ENCODE measurements at places on chromosomes 13 and 19.

- DNase-seq: no peak
Measured at GRCh38 chr19:45413497-45413896, 7.1 kb downstream of the POLR1G start.

GRCh38 chr19:40154121-40154680, 37.0 kb upstream of the MAP3K10 start:
- DNase-seq: no peak

DNA sequence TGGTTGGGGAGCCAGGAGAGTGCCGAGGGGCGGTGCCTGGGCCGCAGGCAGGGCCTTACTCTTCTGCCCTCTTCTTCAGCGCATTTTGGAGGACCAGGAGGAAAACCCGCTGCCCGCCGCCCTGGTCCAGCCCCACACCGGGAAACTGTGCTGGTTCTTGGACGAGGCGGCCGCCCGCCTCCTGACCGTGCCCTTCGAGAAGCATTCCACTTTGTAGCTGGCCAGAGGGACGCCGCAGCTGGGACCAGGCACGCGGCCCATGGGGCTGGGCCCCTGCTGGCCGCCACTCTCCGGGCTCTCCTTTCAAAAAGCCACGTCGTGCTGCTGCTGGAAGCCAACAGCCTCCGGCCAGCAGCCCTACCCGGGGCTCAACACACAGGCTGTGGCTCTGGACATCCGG, 9.4 kb downstream of the PGLS start:
- no peak for DNase-seq

GRCh38 chr13:29819143-29819542, 31.3 kb downstream of the UBL3 start:
- DNase-seq: no peak

- DNase-seq: no peak
Measured at GRCh38 chr13:65292488-65292901, 1937.6 kb downstream of the PCDH9 start.

- DNase-seq: no peak
Measured at GRCh38 chr19:39047073-39047472, 14.7 kb upstream of the FBXO27 start.

DNA sequence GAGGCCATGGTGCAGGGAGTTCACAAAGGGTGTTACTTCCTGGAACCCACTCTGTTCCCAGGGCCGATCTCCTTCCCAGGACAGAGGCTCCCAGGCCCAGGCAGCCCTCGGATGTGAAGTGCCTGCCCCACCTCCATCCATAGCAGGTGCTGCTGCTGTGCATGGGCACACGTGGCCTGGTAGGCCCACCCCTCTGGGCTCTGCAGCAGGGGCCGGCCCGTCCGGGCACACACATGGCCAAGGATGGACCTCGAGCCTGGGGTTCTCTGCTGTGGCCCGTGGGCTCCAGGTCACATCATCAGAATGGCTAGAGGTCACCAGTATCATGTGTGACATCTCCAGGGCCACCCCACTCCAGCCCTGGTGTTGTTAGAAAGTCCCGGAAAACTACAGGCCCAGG, 71.8 kb downstream of the GADD45B start:
- no peak for DNase-seq

- no peak for DNase-seq
Measured at GRCh38 chr13:69194130-69194529, 913.5 kb upstream of the ATXN8OS start.

DNA sequence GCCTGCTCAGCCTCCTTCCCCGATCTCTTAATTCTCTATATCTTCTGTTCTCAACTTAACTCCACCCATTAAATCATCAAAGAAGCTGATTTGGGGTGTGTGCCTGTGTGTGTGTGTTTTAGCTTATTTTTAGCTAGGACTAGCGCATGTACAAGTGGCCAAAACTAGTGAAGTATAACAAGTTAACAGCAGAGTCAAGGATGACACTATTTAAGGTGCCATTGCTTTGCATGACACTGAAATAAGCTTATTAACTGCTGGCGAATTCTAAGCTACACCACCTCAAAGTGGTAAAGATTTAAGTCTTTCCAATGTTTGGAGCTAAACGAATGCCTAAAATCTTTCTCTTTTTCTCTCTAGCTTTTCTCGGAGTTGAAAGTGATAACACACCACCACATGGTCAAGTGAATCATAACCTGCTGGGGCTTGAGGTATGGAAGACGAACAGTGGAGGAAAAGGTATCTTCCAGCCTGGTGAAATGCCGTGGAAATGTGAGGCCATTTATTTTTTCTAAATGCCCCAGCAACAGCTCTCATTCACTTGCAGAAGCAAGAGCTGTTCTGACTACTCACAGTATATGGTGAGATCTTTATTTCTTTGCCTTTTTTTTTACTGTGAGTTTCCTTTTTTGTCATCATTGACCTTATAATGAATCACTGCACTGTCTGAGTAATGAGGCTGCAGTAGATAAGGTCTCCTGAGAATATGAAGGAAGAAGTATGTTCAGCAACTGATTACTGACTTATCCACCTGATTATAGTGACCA, 570.3 kb downstream of the PCDH9 start:
- peak; percentile 79 for DNase-seq

GRCh38 chr19:1685046-1685445, 32.6 kb upstream of the TCF3 start:
- DNase-seq: no peak

DNA sequence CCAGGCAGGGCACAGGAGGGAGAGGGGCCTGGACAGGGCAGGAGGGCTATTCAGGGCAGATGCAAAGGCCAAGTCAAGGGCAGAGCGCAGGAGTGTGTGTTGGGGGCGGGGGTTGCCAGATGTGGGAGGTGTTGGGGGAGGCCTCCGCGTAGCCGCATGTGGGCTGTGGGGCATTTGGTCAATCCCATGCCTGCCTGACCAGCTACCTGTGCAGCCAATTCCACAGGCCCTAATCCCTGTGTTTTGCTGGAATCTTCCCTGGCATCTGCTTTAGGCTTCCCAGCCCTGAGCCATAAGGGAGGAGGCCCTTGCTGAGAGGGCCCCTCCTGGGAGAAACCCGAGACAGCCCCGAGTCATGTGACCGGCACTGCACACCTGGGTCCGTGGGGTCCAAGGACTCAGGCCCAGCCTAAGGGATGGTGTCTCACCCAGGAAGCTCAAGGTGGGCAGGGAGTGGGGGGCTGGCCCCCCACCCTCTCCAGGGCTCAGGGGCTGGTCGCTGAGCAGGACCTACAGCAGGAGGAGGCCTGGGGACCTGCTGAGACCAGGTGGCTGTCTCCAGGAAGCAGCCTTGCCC, 20.3 kb downstream of the RFX1 start:
- no peak for DNase-seq

DNA sequence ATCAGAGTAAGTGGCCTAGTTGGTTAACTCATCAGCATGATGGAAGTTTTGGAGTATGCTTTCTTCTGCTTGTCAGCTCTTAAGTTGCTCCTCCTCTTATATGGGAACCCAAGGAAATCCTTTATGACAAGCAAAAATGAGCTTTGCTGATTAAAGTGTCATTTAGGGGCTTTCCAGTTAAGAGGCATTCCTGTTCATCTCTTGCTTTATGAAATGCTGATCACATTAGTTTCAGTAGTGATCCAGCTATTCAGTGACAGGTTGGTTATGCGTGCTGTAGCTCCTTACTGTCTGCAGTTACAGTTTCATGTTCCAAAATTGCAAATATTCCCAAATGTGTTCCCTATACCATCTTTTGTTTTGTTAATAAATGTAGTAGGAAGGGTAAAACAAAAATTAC, 146.6 kb downstream of the CDK8 start:
- DNase-seq: no peak

- no peak for DNase-seq
Measured at GRCh38 chr13:86193281-86193680, 394.1 kb upstream of the SLITRK6 start.

- no peak for DNase-seq
Measured at GRCh38 chr13:33411312-33411711, 125.8 kb upstream of the STARD13 start.

- DNase-seq: peak; percentile 32
Measured at GRCh38 chr19:49786376-49786820, 19.6 kb downstream of the AP2A1 start.

DNA sequence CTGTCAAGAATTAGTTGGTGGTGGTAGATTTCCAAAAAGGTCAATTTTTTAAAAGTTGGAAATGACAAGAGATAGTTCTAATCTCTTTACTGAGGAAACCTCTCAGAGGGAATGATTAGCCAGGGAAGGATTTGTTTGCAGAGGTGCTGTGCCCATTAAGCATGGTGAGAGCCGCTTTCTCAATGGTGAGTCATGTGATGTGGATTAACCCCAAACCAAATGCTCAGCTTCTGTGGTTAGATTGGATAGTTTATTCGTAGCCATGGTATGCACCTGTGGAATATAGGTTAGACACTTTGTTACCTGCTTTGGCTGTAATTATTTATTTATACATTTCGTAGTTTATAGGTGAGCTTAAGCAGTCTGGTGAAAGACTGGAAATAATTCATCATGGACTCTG, 7.1 kb downstream of the HNRNPM start:
- no peak for DNase-seq

- DNase-seq: peak; percentile 59
Measured at GRCh38 chr19:45641274-45642105, 2.3 kb upstream of the EML2 start.

GRCh38 chr19:4310247-4311121, 6.1 kb downstream of the FSD1 start:
- no peak for DNase-seq

DNA sequence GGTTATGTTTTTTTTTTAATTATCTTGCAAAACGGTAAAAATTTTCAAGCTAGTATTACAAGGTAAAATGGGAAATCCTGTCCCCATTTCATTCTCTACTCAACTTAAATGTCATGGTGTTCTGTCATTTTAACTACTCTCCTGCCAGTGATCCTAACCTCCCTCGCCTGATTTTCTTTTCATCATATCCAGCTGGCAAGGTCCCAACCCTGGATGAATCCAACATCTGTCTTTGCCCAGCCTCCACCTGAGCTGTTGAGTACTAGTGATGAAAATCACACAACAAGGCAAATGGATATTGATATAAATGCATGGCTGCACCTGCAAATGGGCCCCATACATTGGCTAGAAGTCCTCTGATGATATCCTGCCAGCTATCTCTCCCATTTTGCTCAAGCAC, 6.9 kb upstream of the CDK8 start:
- DNase-seq: no peak

GRCh38 chr13:93305886-93306285, 79.3 kb downstream of the GPC6 start:
- no peak for DNase-seq

DNA sequence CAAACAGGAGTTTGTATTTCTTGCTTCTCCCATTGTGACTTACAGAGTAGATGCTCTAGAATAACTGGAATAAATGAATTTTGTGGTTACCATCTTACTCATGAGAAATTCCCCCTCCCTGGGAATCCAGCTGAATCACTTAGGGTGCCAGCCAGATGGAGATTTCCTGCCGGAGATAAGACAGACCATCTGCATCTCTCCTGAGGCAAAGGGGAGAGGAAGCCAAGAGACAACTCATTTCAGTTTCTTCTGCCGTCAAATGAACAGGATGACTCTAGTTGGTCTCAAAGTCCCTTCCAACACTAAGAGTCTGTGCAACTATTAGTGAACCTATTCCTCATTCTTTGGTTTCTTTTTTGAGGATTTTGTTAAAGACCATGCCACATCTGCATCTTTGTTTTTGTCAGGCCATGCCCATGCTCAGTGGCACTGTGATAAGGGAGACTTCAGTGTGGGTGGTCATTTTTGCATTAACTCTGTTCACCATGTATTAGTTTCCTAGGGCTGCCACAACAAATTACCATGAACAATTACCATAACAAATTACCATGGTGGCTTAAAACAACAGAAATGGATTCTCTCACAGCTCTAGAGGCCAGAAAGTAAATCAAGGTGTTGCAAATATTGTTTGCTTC, 112.8 kb downstream of the NDFIP2 start:
- peak; percentile 14 for DNase-seq

GRCh38 chr19:19445911-19446361, 40.5 kb downstream of the GATAD2A start:
- DNase-seq: peak; percentile 23

DNA sequence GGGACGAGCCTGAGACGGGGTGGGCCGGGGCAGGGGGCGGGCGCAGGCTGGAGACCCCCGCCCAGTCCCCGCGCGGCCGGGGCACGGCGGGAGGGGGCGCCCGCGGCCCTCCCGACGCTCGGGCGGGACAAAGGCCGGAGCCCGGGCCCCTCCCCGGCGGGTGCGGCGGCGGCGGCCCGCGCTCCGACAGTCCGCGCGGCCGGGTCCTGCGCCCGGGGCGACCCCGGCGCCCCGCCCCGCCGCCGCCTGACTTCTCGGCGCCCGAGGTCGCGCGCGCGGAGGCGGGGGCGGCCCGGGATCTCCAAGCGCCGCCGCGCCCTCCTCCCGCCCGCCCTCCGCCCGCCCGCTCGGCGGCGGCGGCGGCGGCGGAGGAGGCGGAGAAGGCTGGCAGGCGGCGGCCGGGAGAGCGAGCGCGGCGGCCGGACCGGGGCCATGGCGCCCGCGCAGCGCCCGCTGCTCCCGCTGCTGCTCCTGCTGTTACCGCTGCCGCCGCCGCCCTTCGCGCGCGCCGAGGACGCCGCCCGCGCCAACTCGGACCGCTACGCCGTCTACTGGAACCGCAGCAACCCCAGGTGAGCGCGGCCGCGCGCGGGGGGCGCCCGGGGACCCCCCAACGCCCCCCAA, at the start of gene EFNA2:
Gene EFNA2, plus strand, starts transcription at position 137 of the 624 bp plus-strand sequence. Its CDS starts 296 bp downstream, at position 433.
- DNase-seq: no peak

DNA sequence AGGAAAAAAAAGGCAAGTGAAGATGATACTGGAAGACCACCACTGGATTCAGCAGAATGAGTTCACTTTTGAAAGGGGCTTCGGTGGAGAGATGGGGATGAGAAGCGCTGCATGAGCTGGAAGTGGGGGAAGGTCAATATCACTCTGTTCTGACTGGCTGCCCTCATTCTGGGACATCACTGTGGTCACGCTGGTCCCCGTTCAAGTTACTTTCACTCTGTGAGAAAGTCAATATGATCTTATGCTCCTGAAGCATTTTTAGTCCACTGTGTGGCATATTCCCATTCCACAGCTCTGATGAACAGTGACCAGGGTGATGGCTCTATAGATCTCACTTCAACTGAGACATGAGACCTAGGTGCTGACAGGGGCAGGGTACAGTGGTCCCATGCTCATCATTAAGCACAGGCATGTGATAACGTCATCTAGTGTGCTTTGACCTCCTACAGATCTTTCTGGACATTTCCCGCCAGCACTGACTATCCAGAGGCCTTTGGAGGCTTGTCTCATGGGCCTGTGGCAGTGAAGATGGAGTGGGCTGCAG, 40.2 kb upstream of the GPR183 start:
- no peak for DNase-seq

GRCh38 chr19:9132422-9132821, 5.7 kb upstream of the OR7G3 start:
- DNase-seq: peak; percentile 48

- DNase-seq: no peak
Measured at GRCh38 chr19:15812060-15812722, 3.3 kb downstream of the OR10H1 start.

GRCh38 chr13:32211813-32212212, 103.3 kb downstream of the ZAR1L start:
- no peak for DNase-seq

DNA sequence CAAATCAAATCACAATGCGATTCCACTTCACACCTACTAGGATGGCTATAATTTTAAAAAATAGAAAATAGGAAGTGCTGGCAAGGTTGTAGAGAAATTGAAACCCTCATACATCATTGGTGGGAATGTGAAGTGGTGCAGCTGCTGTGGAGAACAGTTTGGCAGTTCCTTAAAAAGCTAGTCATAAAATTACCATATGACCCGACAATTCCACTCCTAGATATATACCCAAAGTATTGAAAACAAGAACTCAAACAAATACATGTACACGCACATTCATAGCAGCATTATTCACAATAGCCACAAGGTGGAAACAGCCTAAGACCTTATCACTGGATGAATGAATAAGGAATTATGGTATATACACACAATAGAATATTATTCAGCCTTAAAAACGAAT, 12.0 kb downstream of the HMGB1 start:
- peak; percentile 32 for DNase-seq

- DNase-seq: no peak
Measured at GRCh38 chr13:20968745-20969144, 66.2 kb upstream of the XPO4 start.

All from lung microvascular endothelial cell (primary cell).